ENCODE measurements at places on chromosomes 7 and 10.

DNA sequence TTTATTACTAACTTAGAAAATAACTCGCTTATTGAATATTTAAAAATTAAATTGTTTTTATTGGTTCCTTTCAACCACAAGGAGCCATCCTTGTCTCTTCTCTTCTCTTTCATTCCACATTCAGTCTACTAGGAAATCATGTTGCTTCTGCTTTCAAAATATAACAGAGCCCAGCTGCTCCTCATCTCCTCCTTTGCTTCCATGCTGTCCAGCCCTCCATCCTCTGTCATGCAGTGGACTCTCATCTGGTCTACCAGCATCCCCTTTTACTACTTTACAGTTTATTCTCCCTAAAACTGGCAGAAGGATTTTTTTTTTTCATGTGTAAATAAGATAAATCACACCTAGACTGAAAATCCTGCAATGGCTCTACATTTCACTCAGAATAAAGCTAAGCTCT lies 198.2 kb upstream of the CSTF2T start:
- no peak for DNase-seq

DNA sequence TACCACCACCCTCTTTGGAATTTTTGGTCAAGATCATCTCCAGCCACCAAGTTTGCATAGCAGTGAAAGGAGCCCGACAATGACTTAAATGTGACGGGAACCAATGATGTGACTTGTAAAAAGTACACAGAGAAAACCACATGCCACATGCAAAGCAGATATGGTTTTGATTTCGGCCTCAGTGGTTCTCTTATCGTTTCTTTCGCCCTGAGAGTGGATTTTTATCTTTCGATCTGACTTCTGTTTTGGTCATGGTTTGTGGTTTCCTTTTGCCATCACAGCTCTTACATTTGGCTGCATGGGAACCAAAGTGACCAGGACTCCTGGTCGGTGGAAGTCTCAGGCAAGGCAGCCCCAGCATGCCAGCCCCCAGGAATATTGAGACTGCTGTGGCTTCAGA lies 31.5 kb downstream of the TCF7L2 start:
- no peak for DNase-seq

DNA sequence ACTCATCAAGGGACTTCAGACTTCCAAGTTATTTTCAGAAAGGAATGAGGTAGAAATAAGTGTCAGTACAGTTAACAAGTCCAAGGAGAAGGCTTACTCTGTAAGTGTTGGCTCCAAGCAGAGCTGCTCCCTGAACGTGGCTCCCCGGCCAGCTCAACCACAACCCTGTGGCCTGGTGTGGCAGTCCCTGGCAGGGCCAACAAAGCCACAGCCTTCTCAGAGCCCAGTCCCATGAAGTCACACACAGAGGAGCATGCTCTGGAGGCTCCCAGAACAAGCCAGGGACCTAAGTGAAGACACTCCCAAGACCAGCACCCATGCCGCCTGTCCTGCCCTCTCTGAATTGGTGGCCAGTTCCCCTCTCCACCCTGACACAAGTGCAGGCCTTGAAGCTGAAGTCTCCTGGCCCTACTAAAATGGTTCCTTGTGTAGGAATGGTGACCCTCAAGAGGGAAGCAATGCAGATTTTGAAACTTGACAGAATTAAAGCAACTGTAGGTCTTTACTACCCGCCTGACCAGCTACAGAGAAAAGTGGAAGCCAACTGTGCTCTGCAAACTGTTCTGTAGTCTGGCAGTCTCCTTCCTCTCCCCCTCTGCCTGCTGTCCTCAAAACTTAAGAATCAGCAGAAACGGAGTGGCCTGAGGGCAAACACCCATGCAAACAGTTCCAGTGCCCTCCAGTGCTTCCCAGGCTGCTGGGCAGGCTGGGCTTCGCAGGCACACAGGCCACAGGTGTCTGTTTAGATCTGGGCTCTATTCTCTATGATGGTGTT lies 51.1 kb downstream of the NOD1 start:
- DNase-seq = no peak

DNA sequence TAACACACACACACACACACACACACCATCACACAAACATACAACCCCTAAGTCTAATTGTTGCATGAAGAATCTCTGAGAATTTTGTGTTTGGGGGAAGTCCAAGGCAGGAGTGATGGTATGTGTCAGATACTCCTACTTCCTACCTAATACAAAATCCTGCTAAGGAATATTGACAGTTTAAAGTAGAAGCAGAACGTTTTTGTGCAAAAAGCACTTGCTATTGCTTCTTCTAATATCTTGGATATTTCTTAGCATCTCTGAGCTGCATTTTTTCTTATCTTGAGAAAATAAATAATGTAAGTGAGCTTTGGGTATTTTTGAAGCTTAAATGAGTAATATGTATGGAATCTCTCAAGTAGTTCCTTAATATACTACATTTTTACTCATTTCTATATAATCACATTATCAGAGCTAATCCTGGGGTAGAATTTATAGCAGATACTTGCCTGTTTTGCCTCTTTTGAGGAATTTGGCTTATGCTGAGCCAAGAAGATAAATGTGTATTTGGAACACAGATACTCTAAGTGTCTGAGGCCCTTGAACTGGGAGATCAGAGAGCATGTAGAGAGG lies 212.3 kb downstream of the DKK1 start:
- no peak for DNase-seq

DNA sequence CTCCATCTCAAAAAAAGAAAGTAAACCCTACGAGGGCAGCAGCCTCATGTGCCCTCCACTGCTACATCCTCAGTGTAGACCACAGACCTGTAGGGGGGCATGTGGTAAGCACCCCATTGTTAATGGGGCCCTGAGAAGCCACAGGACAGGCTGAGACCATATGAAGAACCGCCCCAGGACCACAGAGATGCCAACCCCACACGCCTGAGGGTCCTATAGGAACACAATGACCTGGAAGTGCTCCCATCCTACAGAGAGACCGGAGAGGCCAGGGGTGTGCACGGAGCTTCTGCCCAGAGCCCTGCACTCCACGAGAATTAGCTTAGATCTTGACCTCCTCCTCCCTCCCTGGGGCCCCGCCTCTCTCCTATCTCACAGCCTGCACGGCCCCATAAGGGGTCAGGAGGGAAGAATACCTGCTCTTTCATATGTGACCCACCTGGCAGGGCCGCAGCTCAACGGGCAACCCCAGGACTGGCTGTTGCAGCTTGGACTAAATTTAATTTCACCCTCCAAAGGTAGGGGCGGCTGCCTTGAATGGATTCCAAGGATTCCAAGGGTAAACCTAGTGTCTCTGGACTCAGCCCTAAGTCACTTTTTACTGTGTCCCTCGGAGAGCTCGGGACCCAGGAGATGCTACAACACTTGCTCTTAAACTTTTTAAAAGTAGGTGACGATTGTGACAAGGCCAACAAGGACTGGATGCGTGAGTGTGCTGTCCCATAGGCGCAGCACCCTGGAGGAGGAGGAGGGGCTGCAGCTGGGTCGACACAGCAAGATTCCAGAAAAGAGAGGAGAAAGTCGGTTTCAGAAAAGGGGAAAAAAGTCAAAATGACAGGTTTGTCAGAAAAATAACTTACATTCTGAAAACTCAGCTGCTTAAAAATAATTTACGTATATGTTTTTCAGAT lies 24.2 kb downstream of the PRKAG2 start:
- no peak for DNase-seq

Data from NCI-H774 (cell line).